GM23248 (cell line): ENCODE measurements at places on chromosomes 3 and 15. TPM values are rescaled to one million over a fixed set of nuclear protein-coding genes. Genes with fewer than 3 reads are reported as not detected.

GRCh38 chr3:106067711-106068110, 198.9 kb upstream of the CBLB start:
- H3K36me3 ChIP-seq: no peaks in the 10 kb centered on the region
- no peaks in the 10 kb centered on the region for H3K27me3 ChIP-seq
- no peak overlapping the region for H3K27ac ChIP-seq
- H3K4me3 ChIP-seq: no peak overlapping the region

DNA sequence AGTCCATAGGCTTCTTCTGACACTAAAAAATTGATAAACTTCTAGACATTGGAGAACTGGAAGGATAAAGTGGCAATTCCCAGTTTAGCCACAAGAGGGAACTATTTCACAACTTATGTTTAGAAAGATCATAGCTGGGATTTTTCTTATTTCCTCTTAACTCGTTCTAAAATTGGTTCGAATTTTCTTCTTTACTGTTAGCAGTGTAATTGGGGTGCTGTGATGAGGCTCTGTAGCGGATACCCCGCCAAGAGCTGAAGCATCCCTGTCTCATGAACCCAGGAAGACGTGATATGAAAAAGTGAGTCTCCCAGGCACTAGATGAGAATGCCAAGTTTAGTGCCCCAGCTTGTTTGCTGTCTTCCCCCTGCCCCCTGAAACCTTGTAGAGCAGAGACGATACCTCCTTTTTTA, 85.1 kb downstream of the PDCD6IP start:
- H3K27ac ChIP-seq: no peak overlapping the region
- no peaks in the 10 kb centered on the region for H3K36me3 ChIP-seq
- no peaks in the 10 kb centered on the region for H3K27me3 ChIP-seq
- H3K4me1 ChIP-seq: no peaks in the 10 kb centered on the region
- H3K4me3 ChIP-seq: 0 out of 2 replicates have a peak overlapping the region, but pooled peaks have one; percentile 28
- peak; percentile 62 for DNase-seq

GRCh38 chr15:70253461-70254156, 155.9 kb upstream of the TLE3 start:
- DNase-seq: no peak
- no peaks in the 10 kb centered on the region for H3K4me1 ChIP-seq
- H3K36me3 ChIP-seq: no peaks in the 10 kb centered on the region
- H3K27me3 ChIP-seq: no peaks in the 10 kb centered on the region; the same call in 1 of the 2 replicates
- no peak overlapping the region for H3K27ac ChIP-seq

GRCh38 chr3:137771401-137772213, 7.5 kb downstream of the SOX14 start:
- H3K27ac ChIP-seq: no peak overlapping the region
- H3K36me3 ChIP-seq: no peaks in the 10 kb centered on the region
- DNase-seq: no peak

DNA sequence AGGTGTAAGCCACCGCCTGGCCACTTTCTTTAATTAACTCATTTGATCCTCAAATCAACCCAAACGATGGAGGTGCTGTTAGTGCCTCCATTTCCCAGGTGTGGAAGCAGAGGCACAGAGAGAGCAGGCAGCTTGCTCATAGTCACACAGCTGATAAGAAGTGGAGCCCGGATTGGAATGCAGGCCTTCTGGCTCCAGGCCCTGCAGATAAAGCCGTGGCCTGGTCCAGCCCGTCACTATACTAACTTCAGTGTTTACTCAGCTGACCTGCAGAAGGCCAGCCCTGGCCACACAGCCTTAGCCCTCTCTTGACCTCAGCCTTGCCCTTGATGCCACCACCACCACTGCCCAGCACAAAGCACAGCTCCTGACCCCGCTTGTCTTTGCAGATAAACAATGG, 116.7 kb downstream of the NUP210 start:
- H3K27me3 ChIP-seq: no peaks in the 10 kb centered on the region
- no peak for DNase-seq
- no peak overlapping the region for H3K27ac ChIP-seq
- H3K4me1 ChIP-seq: no peaks in the 10 kb centered on the region

- no peaks in the 10 kb centered on the region for H3K27me3 ChIP-seq
- H3K4me3 ChIP-seq: peak overlapping the region; percentile 57
- peak; percentile 98 for DNase-seq
- peaks cover 40% of the 10 kb centered on the region for H3K4me1 ChIP-seq
These were observed 149.6 kb downstream of the MAGI1 start for GRCh38 chr3:65888980-65889706.

- H3K36me3 ChIP-seq: peaks cover 33% of the 10 kb centered on the region
- H3K4me3 ChIP-seq: no peak overlapping the region
These were observed 67.9 kb downstream of the PRICKLE2 start for GRCh38 chr3:64157150-64158035.

- H3K36me3 ChIP-seq: peaks cover 32% of the 10 kb centered on the region
- no peak overlapping the region for H3K4me3 ChIP-seq
- no peaks in the 10 kb centered on the region for H3K4me1 ChIP-seq
- H3K27me3 ChIP-seq: no peaks in the 10 kb centered on the region
- H3K27ac ChIP-seq: no peak overlapping the region
These were observed 80.2 kb downstream of the ZNF280D start for GRCh38 chr15:56653107-56653506.

DNA sequence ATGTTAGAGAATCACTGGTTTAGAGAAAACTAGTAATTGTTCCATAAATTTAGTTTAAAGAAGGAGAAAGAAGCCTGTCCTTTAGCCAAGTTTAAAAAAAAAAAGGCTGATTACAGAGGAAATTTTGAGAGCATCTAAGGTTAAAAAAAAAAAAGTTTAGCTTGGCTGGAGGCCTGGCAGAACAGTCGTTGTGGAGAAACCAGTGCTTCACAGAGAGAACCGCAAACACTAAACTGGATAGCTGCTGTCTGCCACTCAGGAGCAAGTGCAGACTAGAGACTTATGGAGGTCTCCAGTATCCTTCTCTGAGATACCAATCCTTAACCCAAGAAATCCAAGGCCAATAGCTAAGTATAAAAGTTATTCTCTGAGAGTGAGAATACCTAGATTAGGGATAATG, 84.8 kb upstream of the ANKRD28 start:
- no peak overlapping the region for H3K27ac ChIP-seq
- H3K36me3 ChIP-seq: no peaks in the 10 kb centered on the region
- no peak for DNase-seq

GRCh38 chr15:73746883-73747282, 6.3 kb downstream of the INSYN1 start:
- no peak overlapping the region for H3K27ac ChIP-seq
- H3K4me3 ChIP-seq: no peak overlapping the region
- H3K36me3 ChIP-seq: no peaks in the 10 kb centered on the region
- DNase-seq: no peak
- H3K27me3 ChIP-seq: no peaks in the 10 kb centered on the region

- H3K27ac ChIP-seq: no peak overlapping the region
- no peaks in the 10 kb centered on the region for H3K27me3 ChIP-seq
- peaks cover 24% of the 10 kb centered on the region for H3K4me1 ChIP-seq
- DNase-seq: peak; percentile 14
- H3K4me3 ChIP-seq: no peak overlapping the region
- H3K36me3 ChIP-seq: no peaks in the 10 kb centered on the region
These were observed 641.8 kb downstream of the FHIT start for GRCh38 chr3:60609446-60609845.

GRCh38 chr15:83061680-83062079, 5.4 kb downstream of the BTBD1 start:
- peak; percentile 50 for DNase-seq
- H3K36me3 ChIP-seq: no peaks in the 10 kb centered on the region
- H3K4me1 ChIP-seq: peaks cover 32% of the 10 kb centered on the region
- H3K27me3 ChIP-seq: no peaks in the 10 kb centered on the region
- H3K4me3 ChIP-seq: no peak overlapping the region
- peak overlapping the region; percentile 51 for H3K27ac ChIP-seq

GRCh38 chr3:194339356-194339755, 11.8 kb downstream of the CPN2 start:
- H3K27me3 ChIP-seq: no peaks in the 10 kb centered on the region
- DNase-seq: no peak
- H3K4me1 ChIP-seq: peaks cover 10% of the 10 kb centered on the region
- no peak overlapping the region for H3K4me3 ChIP-seq
- no peaks in the 10 kb centered on the region for H3K36me3 ChIP-seq

GRCh38 chr3:127719369-127719768, 46.6 kb downstream of the ABTB1 start:
- no peaks in the 10 kb centered on the region for H3K27me3 ChIP-seq
- no peak overlapping the region for H3K27ac ChIP-seq
- peaks cover 7% of the 10 kb centered on the region; the same call in 1 of the 2 replicates for H3K36me3 ChIP-seq
- no peak overlapping the region for H3K4me3 ChIP-seq

- peak; percentile 79 for DNase-seq
- peaks cover 15% of the 10 kb centered on the region for H3K4me1 ChIP-seq
- 0 out of 2 replicates have a peak, but pooled peaks cover 4% of the 10 kb centered on the region for H3K36me3 ChIP-seq
- peak overlapping the region; percentile 61 for H3K27ac ChIP-seq
These were observed 451.1 kb upstream of the TPRG1 start for GRCh38 chr3:188720636-188721035.

- no peaks in the 10 kb centered on the region for H3K27me3 ChIP-seq
- H3K4me3 ChIP-seq: peak overlapping the region; percentile 35
- H3K4me1 ChIP-seq: peaks cover 46% of the 10 kb centered on the region
- H3K36me3 ChIP-seq: no peaks in the 10 kb centered on the region
These were observed 573.4 kb downstream of the NAALADL2 start for GRCh38 chr3:175432376-175433025.

GRCh38 chr3:130480736-130481135, 36.2 kb upstream of the COL6A6 start:
- H3K36me3 ChIP-seq: no peaks in the 10 kb centered on the region
- H3K27ac ChIP-seq: no peak overlapping the region
- H3K4me3 ChIP-seq: no peak overlapping the region
- H3K4me1 ChIP-seq: no peaks in the 10 kb centered on the region

DNA sequence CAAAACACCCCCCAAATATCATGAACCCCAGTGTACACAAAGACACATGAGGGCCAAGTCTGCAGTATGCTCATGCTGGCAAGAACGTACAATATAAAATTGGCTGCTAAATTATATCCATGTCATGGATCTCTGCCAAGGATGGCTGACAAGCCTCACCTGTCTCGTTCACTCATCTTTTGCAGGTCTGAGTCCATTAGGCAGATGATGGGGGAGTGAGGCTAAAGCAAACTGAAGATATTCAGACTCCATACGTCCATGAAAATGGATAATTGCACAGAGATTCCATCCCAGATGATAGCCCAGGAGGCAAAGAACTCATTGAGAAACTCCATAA, 122.3 kb upstream of the PTPRG start:
- DNase-seq: no peak
- H3K4me1 ChIP-seq: no peaks in the 10 kb centered on the region
- H3K27ac ChIP-seq: no peak overlapping the region
- no peak overlapping the region for H3K4me3 ChIP-seq
- H3K27me3 ChIP-seq: no peaks in the 10 kb centered on the region

DNA sequence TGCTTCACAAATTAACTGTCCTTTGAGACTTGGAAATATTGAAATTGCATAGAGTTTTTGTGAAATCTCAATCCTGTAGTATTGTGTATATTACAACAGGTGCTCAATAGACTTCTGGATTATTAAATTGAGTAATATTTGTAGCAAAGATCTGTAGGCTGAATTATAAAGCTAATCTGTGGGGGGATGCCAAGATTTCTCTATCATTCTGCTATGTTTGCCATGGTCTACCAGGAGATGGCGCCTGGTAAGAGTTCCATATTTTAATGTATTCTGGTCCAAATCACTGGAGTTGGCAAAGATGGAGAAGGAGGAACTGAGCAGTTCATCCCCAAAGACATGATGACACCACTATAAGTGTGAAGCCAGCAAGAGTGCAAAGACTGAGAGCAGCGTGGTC, 340.9 kb upstream of the TPRG1 start:
- no peak overlapping the region for H3K4me3 ChIP-seq
- peak; percentile 46 for DNase-seq
- H3K27ac ChIP-seq: no peak overlapping the region
- H3K4me1 ChIP-seq: no peaks in the 10 kb centered on the region

DNA sequence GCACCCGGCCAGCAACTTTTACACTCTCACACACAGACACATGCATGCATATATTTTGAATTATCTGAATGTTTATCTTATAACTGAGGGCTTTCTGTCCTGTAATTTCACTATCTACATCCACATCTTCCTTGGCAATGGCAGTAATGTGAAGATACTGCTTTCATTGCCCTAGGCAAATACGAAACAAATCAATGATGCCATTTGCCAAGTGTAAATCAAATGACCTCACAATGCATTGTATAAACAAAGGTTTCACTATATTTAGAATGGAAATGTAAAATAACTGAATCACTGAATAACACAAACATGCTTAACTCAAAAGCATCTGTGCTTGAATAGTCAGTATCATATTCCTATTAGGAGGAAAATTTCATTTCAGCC, 455.6 kb downstream of the TBL1XR1 start:
- H3K4me3 ChIP-seq: no peak overlapping the region
- DNase-seq: no peak
- no peaks in the 10 kb centered on the region for H3K36me3 ChIP-seq
- no peak overlapping the region for H3K27ac ChIP-seq
- H3K27me3 ChIP-seq: no peaks in the 10 kb centered on the region

- H3K27me3 ChIP-seq: no peaks in the 10 kb centered on the region
- H3K4me3 ChIP-seq: no peak overlapping the region
- H3K27ac ChIP-seq: no peak overlapping the region
These were observed 27.6 kb downstream of the SUCNR1 start for GRCh38 chr3:151900884-151901643.

DNA sequence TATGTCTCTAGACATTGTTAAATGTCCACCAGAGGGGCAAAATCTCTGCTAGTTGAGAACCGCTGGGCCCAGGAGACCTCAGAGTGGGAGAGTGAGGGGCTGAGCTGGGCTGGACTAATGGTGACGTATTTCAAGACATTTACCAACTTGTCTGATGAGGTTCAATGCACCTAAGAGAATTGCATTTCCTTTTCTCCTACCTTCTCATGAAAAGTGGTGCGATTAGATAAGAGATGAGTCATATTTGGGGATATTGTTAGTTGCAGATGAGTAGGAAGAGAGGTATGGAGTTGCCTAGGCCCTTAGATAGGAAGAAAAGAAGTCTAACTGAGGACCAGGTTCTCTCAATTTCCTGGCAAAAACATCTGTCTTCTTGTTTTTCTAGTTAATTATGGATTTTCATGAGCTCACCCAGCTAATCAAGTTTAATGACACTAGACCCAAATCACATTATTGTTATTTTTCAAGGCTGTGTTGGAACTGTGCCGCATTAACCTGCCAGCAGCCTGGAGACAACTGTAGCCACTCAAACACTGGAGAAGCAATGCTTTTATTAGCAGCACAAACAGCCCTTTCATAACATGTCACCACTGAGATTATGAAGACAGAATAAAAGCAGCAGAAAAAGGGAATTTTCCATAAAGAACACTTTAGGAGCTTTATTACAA, 144.2 kb downstream of the PDCD6IP start:
- DNase-seq: peak; percentile 15
- H3K4me1 ChIP-seq: no peaks in the 10 kb centered on the region
- no peak overlapping the region for H3K27ac ChIP-seq
- no peak overlapping the region for H3K4me3 ChIP-seq

GRCh38 chr15:79067969-79068368, 22.6 kb downstream of the RASGRF1 start:
- DNase-seq: no peak
- H3K36me3 ChIP-seq: no peaks in the 10 kb centered on the region
- no peak overlapping the region for H3K27ac ChIP-seq
- H3K4me1 ChIP-seq: no peaks in the 10 kb centered on the region
- H3K4me3 ChIP-seq: no peak overlapping the region
- H3K27me3 ChIP-seq: no peaks in the 10 kb centered on the region

NDN gene
- 127 and 133 TPM in 2 replicates for total RNA-seq

ALDH1A3 gene
- 5.8 and 9.9 TPM in 2 replicates for total RNA-seq

TRIM69 gene
- 9.2 and 9.7 TPM in 2 replicates for total RNA-seq

SPATA12 gene
- total RNA-seq: not detected in 2 replicates
